Stimulated activated CD4-positive, alpha-beta T cell treated with anti-CD3 and anti-CD28 coated beads, Interleukin-15, amount 100 ng/mL, for 1 hour (primary cell): ENCODE measurements at places on chromosomes 2 and 18.

GRCh38 chr2:126658319-126658904 is 2.5 kb downstream of the GYPC start:
- DNase-seq, result no peak

DNA sequence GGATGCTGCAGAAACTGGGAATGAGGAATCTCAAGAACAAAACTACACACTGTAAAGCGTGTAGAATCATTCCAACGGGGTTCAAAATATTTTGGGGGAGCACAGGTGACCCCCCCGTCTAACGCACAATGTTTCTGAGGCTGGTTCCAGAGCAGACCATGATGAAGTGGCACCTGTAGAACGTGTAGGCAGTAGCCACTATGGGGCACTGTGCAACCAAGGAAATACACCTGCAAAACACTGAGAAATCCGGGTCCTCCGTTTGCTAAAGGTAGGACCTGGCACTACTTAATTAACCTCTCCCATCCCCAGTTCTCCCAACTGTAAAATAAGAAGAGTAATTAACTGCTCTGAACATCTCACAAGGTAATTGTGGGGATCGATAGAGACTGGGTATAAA is 22.6 kb downstream of the ST6GAL2 start:
- DNase-seq, result no peak

- no peak for DNase-seq
Measured at GRCh38 chr2:109471658-109472057, 142.1 kb downstream of the SEPTIN10 start.

- DNase-seq, result no peak
Measured at GRCh38 chr2:186379052-186379451, 107.0 kb upstream of the ZC3H15 start.

GRCh38 chr2:150144546-150145298 is 342.7 kb downstream of the RND3 start:
- no peak for DNase-seq

DNA sequence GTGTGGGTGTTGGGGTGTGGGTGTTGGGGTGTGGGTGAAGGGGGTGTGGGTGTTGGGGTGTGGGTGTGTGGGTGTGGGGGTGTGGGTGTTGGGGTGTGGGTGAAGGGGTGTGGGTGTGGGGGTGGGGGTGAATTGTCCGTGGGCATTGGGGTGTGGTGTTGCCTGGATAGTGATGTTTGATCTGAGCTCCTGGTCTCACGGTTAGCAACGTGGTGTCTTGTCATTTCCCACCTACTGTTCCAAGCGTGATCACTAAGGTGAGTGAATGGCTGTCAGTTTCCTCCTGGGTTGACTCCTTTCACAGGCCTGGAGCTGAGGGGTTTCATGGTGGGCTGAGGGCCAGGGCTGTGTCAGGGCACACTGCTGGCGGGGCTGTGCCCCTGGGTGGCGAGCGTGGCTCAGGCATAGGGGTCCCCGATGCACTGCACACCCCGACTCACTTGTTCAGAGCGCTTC is 27.2 kb downstream of the RTP5 start:
- no peak for DNase-seq

- no peak for DNase-seq
Measured at GRCh38 chr18:6979954-6980353, 137.6 kb downstream of the LAMA1 start.

- DNase-seq, result no peak
Measured at GRCh38 chr18:48376406-48376805, 32.8 kb downstream of the ZBTB7C start.

- DNase-seq, result no peak
Measured at GRCh38 chr2:230739961-230740360, 27.3 kb downstream of the CAB39 start.

DNA sequence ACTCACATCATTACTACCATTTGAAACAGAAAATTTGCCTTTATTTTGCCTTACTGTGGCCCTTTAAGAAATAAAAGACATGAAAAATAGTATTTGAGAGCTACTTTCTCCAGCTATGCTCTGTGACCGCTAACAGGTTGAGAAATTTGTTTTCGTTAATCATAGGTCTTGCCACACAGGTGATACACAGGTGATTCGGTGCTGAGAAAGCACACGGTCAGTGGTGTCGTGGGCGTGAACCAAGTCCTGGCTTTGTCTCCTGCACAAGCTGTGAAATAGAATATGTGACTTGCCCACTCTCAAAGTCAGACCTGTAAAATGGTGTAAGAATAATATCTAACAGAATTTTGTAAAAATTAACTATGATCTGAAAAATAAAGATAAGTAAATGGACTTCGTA is 155.3 kb upstream of the SLC39A10 start:
- no peak for DNase-seq

GRCh38 chr18:55214969-55215368 is 255.7 kb upstream of the CCDC68 start:
- DNase-seq, result no peak

GRCh38 chr2:68280348-68280747 is 28.0 kb upstream of the PPP3R1 start:
- no peak for DNase-seq

DNA sequence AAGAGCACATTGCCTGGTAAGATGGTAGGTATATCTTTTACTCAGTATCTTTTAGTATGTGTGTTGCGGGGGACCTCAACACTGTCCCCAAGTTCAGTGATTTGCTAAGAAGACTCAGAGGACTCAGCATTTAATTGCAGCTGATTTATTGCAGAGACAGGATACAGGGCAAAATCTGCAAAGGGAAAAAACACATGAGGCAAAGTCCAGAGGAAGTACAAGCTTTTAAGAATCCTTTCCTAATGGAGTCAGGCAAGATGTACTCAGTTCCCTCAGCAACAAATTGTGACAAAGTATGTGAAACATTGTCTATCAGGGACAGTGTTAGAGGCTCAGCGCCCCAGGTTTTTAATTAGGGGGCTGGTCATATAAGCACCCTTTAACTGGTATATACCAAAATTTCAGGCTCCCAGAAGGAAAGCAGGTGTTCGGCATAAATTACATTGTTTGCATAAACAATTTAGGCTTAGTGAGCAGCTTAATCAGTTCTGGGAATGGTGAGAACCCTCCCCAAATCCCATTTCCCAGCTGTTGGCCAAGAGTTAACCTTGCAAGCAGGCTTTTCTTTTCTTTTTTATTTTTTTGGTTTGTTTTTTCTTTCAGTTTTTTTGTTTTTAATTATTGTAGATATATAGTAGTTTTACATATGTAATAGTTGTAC is 41.7 kb downstream of the RAB3GAP1 start:
- DNase-seq, result no peak

GRCh38 chr18:62318228-62319180 is 6.6 kb upstream of the TNFRSF11A start:
- DNase-seq, result no peak

- no peak for DNase-seq
Measured at GRCh38 chr2:120793682-120794403, 58.2 kb downstream of the GLI2 start.

DNA sequence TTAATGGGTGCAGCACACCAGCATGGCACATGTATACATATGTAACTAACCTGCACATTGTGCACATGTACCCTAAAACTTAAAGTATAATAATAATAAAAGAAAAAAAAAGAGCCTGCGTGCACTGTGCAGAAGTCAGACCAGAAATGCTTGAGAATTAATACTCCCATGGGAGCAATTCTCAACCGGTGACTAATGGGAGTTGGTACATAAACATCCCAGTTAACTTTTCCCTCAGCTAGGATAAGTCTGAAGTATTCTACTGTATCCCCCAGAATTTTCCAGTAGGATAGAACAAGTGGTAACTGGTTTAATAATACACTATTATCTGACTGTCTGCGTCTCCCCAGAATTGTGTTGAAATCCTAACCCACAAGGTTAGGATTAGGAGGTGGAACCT is 113.6 kb upstream of the COL5A2 start:
- DNase-seq, result no peak

DNA sequence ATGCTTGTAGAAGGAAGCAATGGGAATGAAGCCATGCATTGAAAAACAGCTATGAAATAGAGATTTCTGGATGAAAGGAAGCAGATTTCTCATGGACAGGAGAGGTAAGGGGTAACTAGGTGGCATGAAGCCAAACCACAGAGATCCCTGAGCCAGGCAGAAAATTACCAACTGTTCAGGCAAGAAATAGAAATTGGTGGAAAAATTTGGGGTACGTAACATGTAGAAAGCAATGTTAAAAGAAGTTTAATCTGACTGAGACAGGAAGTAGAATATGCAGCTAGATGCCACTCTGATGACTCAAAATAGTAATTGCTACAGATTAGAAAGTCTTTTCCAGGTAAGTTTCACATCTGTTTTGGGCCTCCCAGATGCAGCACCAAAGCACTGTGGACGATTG is 928.5 kb upstream of the CELF4 start:
- no peak for DNase-seq

DNA sequence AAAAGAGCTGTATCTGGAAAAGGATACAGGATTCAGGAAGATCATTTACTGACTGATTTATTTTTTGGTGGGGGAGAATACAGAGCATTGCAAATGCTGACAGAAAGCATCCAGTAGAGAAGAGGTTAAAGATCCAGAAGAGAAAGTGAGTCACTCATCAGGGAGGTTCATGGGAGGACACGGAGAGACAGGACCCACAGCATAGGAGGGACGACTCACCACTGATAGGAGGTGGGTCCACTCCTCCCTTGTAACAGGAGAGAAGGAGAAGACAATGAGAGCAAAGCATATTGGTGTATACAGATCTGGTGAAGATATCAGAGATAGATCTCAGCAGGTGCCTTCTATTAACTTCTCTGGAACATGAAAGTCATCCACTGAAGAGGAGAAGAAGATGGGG is 142.4 kb upstream of the AQP4 start:
- no peak for DNase-seq

DNA sequence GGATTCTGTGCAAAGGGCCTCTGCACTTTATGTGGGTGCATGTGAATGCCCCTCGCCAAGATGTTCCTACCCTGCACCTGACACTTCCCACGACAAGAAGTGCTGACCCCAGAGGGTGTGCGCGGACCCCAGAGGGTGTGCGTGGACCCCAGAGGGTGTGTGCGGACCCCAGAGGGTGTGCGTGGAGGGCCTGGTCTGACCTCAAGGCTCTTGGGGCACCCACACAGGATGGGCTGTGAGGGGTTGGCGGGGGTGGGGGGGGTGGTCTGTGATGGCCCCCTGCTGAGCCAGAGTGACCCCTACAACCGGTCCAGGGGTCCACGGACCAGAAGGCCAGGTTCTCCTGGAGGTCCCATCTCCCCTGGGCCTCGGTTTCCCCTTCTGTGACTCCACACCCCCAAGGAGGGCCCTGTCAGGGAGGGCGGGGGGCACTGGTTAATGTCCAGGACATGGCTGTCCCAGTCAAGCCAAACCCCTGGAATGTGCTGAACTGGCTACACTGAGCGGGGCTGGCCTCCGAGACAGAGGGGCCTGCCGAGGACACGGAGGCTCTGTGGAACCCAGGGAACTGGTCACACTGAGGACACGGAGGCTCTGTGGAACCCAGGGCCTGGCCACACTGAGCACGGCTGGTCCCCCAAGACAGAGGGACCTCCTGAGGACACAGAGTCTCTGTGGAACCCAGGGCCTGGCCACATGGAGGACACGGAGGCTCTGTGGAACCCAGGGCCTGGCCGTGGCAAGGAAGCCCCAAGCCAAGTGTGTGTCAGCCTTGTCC is 3.1 kb downstream of the NEU4 start:
- no peak for DNase-seq

GRCh38 chr2:47177043-47177565 is 22.0 kb upstream of the STPG4 start:
- DNase-seq, result no peak
